NCI-H748 treated with DMSO at 0.1 percent for 48 hours (cell line): ENCODE measurements at places on chromosomes 11 and 22.

DNA sequence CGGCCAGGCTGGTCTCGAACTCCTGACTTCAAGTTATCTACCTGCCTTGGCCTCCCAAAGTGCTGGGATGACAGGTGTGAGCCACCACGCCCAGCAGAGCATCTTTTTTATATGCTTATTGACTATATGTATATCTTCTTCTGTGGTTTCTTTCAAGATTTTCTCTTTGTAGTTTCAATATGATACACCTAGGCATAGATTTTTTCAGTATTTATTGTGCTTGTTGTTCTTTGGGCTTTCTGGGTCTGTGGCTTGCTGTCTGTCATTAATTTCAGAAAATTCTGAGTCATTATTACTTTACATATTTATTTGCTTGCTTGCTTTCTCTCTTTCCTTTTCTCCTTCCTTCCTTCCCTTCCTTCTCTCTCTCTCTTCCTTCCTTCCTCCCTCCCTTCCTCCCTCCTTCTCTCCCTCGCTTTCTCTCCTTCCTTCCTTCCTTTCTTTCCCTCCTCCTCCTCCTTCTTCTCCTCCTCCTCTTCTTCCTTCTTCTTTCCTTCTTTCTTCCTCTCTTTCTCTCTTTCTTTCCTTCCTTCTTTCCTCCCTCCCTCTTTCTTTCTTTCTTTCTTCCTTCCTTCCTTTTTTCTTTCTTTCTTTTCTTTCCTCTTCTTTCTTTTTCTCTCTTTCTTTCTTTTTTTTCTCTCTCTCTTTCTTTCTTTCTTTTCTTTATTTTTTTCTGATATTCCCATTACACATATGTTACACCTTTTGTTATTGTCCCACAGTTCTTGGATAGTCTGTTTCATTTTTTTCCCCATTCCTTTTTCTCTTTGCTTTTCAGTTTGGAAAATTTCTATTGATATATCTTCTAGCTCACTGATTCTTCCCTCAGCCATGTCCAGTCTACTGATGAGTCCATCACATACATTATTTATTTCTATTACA lies 10.9 kb upstream of the DCHS1 start:
- no peak for DNase-seq

DNA sequence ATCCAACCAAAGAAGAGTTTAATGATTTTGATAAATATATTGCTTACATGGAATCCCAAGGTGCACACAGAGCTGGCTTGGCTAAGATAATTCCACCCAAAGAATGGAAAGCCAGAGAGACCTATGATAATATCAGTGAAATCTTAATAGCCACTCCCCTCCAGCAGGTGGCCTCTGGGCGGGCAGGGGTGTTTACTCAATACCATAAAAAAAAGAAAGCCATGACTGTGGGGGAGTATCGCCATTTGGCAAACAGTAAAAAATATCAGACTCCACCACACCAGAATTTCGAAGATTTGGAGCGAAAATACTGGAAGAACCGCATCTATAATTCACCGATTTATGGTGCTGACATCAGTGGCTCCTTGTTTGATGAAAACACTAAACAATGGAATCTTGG lies 23.9 kb downstream of the KDM4D start:
- no peak for DNase-seq

- no peak for DNase-seq
These were observed 6.0 kb upstream of the RAB3IL1 start for GRCh38 chr11:61923166-61924063.

- DNase-seq = no peak
These were observed 5.3 kb downstream of the CFL1 start for GRCh38 chr11:65852508-65853245.

DNA sequence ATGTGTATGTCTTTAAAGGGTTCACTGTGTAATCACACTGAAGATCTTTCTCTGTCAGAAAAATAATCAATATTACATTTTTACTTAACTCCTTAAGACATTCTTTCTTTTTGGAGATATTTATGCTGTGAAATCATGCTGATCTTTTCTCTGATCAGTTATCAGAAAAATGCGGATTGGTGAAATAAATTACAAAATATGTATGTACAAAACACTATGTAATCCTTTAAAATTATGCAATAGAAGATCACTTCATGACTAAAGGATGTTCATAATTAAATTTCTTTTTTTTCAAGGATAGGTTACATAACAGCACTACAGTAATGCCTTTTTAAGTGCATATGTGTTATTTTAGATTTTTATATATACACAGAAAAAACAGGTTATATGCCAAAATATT lies 24.7 kb downstream of the BTBD10 start:
- DNase-seq = no peak

- no peak for DNase-seq
These were observed 97.0 kb downstream of the RDX start for GRCh38 chr11:110199184-110199981.

GRCh38 chr11:102583141-102583873 lies 41.8 kb downstream of the MMP20 start:
- DNase-seq = no peak

GRCh38 chr11:132772703-132773545 lies 759.4 kb downstream of the OPCML start:
- DNase-seq = no peak

- no peak for DNase-seq
These were observed 22.5 kb downstream of the RHOD start for GRCh38 chr11:67079065-67079705.

DNA sequence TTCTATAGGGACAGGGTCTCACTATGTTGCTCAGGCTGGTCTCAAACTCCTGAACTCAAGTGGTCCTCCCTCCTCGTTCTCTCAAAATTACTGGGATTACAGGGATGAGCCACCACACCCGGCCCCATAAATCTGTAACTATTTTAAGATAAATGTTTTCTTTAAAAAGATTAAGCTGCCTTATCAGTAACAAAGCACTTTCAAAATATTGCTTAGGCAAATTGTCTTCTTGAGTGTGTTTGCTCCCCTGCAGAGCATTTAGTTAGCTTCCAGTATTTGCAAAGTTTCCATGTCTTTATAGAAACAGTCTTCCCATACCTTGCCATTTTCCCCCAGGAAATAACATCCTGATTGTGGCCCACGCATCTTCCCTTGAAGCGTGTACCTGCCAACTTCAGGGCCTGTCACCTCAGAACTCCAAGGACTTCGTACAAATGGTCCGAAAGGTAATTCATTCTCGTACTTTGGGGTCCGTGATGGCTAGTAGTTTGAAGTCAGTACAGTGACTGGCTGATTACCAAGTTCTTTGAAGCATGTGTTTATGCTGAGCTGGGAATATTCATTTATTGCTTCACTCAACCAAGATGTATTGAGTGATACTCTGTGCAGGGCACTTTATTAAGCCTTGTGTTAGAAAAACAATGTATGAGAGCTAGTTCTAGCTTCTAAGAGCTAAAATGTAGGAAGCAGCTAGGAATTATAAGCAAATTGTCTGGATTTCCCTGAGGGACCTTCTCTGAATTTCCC lies 30.4 kb upstream of the CRTAM start:
- no peak for DNase-seq

DNA sequence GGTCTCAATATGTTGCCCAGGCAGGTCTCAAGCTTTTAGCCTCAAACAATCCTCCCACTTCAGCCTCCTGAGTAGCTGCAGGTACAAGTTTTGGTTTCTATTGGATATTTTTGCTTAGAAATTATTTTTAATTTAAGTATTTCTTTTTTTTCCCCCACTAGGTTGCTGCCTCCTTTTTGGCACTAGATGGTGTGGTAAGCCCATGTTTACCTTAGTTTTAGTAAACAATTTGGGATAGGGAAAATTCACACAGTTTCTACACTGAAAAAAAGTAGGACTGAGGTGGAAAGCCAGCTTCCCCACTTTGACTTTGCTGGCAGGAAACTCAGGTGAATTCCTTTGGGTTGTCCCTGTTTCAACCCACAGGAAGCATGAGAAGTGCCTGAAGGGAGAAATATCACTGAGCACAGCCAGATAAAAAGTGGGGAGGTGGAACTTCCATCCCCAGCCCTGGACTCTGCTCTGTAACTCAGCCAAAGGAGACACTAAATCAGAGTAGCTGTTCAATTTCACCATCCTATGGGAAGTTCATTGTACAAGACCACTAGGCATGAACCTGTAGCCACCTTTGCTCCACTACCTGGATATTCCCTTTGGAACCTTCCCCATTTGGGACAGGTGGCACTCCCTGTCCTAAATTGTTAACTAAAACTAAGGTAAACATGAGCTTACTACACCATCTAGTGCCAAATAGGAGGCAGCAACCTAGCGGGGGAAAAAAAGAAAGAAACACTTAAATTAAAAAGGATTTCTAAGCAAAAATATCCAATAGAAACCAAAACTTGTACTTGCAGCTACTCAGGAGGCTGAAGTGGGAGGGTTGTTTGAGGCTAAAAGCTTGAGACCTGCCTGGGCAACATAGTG lies 154.4 kb upstream of the FAT3 start:
- DNase-seq = no peak

DNA sequence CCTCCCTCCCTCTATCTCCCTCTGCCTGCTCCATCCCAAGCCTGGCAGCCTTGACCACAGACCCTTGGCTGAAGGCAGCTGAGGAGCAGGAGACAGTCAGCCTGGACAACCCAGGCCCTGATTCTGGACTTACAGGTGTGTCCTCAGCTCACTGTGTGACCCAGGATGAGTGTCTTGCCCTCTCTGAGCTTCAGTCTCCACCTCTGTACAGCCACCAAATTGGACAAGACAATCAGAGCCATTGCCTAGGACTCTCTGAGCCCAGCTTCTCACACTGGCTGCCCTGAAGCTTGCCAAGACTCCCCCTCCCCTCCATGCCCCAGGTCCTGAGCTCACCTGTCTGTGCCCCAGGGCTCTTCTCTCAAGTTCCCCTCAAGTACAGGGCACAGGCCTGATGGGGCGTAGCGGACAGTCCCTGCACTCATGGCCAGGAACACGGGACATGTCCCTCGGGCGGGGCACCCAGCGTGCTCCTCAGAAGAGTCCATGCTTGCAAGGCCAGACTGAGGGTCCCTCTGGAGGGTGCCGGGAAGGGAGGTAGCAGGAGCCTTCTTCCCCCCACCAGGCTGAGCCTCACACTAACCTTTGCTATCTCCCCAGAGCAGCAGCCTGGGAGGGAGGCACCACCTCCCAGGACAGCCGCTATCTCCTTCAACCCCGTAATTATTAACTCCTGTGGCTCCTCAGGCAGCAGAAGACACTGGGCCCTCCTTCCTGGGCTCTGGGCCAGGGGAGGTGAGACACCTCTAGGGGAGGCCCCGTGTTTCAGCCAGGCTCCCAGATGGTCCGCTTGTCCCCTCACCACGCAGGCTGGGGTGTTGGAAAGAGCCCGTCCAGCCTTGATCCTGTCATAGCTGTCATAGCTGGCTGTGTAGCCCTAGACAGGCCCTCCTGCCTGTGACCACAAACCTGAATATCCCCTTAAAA lies 2.6 kb upstream of the RAB3IL1 start:
- no peak for DNase-seq

DNA sequence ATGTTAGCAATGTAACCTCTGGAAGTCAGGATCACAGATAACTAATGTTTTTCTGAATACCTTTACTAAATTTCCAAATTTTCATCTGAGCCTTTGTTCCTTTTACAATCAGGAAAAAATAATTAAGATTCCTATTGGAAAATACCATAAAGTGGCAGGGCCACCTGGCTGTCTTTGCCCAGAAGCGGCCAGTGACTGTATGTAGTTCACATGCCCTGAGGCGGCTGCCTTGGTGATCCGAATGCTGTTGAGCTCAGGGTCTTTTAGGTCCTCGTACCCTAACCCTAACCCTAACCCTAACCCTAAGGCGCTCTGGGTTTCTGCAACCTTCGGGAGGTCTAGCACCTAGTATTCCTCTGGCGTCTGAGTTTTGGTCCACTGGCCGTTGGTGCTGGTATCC lies 8.5 kb upstream of the ARFGAP3 start:
- no peak for DNase-seq

- no peak for DNase-seq
These were observed 9.8 kb upstream of the PSMA1 start for GRCh38 chr11:14529951-14530350.

DNA sequence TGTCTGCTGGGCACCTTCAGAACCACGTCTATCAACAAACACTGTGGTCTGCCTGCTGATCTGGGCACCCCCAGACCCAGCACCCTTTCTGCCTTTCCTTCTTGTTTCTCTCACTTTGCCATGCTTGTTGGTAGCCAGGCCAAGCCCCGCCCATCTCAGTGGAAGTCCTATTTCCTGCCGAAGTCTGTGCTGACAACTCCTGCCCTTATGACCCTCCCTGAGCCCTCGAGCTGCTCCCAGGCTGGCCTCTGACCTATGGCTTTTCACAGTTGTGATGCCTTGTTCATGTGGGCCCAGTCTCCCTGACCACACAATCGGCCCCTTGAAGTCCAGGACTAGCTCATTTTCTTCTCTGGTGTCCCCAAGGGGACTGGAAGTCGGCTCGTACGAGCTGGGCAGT lies 132.1 kb downstream of the DSCAML1 start:
- DNase-seq = no peak

GRCh38 chr11:103997082-103997481 lies 39.4 kb upstream of the DDI1 start:
- DNase-seq = no peak

- no peak for DNase-seq
These were observed 11.4 kb downstream of the PACS1 start for GRCh38 chr11:66081505-66081904.

- no peak for DNase-seq
These were observed 526 bp downstream of the C1QTNF6 start for GRCh38 chr22:37187552-37187890.

- DNase-seq = no peak
These were observed 195.9 kb downstream of the SWAP70 start for GRCh38 chr11:9859554-9860305.

- no peak for DNase-seq
These were observed at the start of gene MUC5AC for GRCh38 chr11:1157645-1158591. Gene MUC5AC (plus strand): TSS chr11:1157953. CDS start chr11:1158000, 47 bp downstream.
